ENCODE measurements at places on chromosomes 1 and 21.

DNA sequence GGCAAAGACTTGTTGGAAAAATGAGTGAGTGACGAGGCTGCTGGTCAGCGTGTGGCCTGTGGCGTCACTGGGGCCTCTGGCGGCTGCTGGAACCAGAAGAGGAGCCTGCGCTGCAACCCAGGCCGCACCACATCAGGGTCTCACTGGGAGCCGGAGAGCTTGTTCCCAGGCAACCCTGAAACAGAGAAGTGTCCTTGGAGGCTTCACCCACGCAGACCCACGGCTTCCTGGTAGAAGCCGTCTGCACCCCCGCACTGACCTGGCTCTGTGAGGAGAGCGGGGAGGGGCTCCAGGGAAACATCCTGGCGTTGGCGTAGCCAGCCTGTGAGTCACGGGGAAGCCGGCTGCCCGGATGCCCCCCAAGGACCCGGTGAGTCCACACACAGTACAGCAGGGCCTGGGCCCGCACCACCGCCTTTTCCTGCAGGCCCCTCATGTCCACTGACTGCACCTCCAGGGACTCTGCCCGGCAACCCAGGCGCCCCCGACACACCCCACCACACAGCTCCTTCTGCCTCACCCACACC lies 57.4 kb downstream of the COL6A1 start:
- no peak for DNase-seq

DNA sequence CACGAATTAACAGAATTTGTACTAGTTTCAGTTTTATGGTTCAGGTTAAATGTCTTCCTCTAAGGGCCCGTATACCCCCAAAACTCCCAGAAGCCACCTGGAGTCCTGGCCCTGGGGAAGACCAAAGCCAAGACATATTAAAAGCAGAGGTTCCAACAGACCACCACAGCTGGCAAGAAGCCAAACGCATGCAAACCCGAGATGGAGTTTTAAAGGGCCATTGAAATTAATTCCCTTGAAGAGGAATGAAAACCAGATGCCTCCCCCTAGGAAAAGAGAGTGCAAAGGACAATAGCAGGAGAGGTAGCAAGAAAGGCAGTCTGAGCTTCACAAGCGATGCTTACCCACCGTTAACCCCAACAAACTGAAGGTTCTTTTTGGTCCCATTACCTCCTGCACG lies 48.1 kb downstream of the KANK4 start:
- DNase-seq, result no peak

DNA sequence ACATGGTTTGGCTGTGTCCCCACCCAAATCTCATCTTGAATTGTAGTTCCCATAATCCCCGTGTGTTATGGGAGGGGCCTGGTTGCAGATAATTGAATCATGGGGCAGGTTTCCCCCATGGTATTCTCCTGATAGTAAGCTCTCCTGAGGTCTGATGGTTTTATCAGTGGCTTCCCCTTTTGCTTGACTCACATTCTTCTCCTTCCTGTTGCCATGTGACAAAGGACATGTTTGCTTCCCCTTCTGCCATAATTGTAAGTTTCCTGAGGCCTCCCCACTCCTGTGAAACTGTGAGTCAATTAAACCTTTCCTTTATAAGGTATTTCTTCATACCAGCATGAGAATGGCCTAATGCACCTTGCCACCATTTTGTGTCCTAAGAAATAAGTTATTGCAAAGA lies 415.0 kb downstream of the COL11A1 start:
- DNase-seq, result no peak

- DNase-seq, result no peak
Observed at GRCh38 chr1:39833121-39833520, 44.5 kb upstream of the BMP8B start.

DNA sequence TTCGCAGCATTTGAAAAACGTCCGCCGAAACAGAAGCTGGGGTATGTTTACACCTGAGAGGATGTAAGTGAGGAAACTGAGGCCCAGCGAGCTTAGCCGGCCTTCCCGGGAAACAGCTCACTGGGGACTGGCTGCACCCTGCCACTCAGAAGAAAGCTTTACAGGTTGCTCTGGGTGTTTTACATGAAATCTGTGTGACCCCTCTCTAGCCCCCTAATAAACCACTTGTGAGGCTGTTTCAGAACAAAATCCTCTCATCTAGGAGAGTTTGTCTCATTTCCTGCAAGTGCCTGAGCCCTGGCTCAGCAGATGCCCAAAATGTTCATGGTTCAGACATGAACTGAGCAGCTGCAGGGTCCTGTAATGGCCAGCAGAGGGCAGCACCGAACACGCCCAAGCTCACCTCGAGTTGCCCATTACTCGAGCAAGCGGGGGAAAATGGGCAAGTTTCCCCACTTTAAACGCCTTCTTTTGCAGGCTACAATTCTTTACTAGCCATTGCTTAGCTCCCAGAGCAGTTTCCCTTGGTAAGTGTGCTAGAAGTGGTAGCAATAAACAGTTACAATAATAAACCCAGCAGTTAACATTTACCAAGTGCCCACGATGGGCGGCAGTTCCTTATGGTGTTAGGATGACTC lies 76.4 kb downstream of the FHAD1 start:
- DNase-seq, result peak; percentile 83

GRCh38 chr1:225541383-225541782 lies 111.5 kb downstream of the ENAH start:
- DNase-seq, result no peak

All from CD8-positive, alpha-beta T cell (primary cell).